ENCODE measurements at places on chromosomes 1 and 21.

DNA sequence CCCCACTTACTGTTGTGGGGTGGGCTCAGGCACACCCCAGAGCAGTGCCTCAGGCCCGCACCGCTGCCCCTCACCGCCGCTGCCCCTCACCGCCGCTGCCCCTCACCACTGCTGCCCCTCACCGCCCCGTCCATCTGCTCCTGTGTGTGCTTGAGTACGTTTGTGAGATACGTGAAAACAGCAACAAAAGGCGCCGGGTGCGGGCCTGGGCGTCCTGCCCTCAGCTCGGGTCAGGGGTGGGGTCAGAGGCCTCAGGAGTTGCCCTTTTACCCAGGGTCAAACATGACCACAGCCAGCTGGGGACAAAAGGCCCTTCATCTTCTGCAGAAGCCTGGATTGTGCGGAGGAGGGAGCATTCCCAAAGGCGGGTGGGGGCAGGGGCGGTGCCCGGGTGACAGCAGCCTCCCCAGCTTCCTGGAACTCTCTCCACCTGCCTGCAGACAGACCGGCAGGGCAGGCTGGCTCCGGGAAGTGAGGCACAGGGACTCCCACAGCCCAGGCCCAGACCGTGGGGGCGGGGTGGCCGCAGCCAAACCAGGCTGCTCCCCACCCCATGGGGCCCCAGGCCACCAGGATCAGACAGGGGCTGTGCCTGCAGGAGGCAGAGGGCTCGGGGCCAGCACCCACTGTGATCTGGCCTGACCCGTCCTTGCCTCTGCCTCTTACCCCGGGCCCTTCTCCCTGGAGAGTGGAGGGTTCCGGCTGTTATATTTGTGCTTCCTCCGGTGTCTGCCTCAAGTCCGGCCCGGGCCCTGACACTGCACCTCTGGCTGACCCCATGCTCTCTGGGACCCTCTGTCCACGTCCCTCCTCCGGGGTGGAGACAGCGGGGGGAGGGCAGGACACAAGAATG, 2.3 kb upstream of the VWA1 start:
- DNase-seq = no peak

DNA sequence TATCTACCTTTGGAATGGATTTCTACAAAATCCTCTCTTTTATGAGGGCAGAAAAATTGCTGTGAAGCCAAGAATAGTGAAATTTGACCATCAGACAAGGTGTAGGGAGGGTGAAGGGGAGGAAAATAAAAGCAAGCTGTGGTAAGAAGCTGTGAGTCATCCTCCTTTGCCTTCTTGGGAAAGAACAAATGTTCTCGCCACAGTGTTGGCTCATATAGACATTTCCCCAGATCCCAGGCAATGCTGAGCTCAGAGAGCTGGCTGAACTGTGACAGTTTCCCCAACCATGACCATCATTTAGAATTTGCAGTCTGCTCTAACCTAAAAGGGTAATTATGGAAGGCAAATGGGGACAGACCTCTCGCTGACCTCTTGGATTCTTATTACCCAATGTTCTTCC, 235.4 kb downstream of the PBX1 start:
- DNase-seq = no peak

DNA sequence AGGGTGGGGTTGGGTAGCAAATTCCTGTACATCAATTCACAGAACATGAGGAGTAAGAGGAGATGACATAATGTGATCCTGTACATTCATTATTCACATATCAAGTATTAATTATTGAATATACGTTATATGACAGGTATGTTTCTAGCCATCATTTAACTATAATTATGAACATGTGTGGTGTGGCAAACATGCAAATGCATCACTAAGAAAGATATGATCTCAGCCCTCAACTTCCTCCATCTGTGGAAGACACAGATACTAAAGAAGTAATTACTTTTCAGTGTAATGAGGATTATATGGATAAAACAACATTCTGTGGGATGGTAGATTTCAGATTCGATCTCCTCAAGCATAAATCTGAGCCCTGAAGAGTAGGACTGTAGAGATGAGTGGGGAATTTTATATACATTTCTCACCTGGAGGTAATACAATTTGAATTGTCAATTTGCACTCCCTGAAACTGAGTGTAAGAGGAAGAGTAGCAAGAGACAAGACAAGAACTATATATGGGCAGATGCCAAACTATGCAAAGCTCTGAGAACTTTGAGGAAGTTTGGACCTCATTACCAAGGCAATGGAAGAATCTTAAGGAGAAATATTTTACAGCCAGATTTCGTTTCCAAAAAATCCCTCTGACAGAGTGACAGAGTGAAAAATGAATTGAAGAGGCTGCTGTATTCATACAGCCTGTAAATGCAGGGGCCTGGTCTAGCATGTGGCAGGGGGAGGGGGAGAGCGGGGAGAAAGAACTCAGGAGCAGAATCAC, 275.5 kb downstream of the TPR start:
- no peak for DNase-seq

DNA sequence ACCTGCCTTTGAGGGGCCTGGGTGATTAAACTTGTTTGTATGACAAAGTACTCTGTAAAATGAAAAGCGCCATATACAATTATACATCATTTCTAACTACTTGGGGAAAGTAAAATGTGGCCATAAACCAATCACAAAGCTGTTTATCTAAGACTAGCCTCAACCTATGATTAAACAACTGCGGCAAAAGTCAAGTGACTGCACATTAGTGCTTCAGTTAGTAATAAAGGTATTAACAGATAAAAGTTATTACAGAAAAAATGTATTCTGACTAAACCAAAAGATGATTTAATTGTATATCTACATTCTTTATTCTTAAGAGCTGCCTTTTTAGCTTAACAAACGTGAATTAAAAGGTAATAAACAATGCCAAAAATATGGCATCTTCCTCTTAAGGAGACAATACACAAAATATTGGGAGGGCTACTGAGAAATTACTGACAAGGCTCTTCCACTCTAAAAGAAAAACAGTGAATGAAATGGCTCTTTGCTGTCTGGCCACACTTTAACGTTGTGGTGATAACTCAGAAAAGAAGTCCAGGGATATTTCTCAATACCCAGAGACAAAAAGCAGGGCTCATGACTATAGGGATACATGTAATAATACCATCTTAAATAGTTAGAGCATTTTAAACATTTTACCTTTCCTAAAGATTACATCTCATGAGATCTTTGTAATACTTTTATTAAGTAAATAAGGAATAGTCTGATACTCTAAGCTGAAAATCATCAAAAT, 8.6 kb downstream of the ARHGAP29 start:
- no peak for DNase-seq

DNA sequence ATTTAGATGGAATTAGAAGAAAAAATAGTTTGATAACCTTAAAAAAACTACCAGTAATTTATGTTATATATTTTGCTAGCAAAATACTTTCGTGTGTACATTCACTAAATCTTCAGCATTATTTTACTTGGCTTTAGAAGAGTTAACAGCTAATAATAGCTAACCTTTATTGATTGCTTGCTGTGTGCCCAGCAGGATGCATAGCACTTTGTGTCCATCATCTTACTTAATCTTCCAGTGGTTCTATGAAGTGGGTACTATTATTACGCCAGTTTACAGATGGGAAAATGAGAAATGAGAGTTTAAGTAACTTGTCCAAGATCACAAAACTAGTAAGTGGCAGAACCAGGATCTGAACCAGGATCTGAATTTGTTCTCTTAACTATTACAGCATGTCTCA, 41.7 kb upstream of the GPR25 start:
- DNase-seq = no peak

- DNase-seq = no peak
These were observed 285.0 kb upstream of the NR5A2 start for GRCh38 chr1:199742547-199742946.

DNA sequence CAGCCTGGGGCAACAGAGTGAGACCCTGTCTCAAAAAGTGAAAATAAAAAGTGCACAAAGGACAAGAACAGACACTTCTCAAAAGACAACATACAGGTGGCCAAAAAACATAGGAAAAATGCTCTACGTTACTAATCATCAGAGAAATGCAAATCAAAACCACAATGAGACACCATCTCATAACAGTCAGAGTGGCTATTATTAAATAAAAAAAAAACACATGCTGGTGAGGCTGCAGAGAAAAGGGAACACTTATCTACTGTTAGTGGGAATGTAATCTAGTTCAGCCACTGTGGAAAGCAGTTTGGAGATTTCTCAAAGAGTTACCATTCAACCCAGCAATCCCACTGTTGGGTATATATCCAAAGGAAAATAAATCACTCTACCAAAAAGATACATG, 173.2 kb downstream of the SMYD3 start:
- no peak for DNase-seq

- no peak for DNase-seq
These were observed 457.4 kb downstream of the SETD4 start for GRCh38 chr21:35602811-35603362.

DNA sequence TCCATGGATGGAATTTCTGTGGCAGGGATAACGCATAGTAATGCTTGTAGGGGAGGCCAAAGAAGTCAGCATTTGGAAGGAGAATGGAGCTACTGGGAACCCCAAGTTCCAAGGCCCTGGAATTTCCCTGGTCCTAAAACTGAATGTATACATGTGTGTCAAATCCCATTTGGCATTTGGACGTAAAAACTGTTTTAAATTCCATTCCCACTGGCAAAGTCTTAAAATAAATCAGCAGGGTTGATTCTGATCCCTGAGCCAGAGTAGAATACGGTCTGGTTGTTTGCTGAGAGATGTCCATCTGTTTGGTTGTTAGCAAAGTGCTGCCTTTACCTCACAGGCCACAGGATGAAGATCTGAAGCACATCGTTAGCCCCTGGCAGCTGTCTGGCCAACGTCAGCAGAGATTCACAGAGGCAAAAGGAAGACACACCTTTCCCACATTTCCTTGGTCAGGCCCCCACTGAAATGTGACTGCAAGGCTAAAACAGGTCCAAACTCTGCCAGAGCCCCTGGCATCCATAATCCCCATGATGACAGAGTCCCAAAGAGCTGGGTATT, 62.2 kb downstream of the GORAB start:
- no peak for DNase-seq

GRCh38 chr1:221638595-221638994, 103.3 kb downstream of the DUSP10 start:
- DNase-seq = no peak

DNA sequence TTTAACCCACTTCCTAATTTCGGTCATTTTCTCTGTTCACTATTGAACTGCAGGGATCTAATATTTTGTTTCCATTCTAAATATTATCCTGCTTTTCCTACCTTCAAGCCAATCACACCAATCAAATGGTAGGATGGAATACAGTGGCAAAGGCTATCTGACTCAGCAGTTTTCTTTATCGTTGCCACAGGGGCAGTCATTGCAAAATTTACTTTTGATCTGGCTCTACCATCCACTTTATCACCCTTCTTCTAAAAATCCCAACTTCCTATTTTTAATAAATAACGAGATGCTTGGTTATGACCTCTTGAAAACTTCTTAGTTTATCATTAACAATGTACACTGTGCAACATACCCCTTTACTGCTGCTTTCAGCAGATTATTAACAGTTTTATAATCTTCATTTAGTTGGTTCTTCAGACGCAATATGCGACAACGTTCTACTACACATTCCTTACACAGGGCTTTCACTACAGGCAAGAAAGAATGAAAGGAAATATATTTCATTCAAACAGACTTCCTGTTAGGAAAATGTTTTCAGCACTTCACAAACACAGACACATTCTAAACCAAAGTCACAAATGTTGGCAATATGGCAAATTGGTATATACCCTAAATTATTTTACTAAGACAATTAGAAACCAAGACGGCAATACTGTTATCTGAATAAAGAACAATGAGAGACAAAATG, 52.3 kb upstream of the RAP1GAP start:
- no peak for DNase-seq

- no peak for DNase-seq
These were observed 38.1 kb upstream of the POU3F1 start for GRCh38 chr1:38084700-38085099.

DNA sequence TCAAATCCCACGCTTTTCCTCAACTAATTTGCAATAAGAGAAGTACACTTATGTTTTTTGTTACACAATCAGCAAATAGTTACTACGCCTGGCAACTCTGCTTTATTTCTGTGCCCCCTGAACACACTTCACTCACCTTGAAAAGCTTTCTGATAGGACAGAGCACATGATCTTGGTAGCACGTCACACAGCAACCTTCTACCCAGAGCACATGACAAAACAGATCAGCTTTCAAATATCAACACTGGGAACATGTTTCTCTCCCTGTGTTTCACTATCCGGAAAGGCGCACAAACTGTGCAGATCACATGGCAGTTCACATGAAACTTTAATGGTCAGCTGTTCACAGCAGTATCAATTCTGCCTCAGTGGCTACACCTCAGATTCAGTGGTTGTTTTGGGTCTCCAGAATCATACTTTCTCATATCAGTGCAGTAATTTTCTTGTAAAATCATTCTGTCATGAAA, 2.2 kb downstream of the SLC19A2 start:
- DNase-seq = no peak

DNA sequence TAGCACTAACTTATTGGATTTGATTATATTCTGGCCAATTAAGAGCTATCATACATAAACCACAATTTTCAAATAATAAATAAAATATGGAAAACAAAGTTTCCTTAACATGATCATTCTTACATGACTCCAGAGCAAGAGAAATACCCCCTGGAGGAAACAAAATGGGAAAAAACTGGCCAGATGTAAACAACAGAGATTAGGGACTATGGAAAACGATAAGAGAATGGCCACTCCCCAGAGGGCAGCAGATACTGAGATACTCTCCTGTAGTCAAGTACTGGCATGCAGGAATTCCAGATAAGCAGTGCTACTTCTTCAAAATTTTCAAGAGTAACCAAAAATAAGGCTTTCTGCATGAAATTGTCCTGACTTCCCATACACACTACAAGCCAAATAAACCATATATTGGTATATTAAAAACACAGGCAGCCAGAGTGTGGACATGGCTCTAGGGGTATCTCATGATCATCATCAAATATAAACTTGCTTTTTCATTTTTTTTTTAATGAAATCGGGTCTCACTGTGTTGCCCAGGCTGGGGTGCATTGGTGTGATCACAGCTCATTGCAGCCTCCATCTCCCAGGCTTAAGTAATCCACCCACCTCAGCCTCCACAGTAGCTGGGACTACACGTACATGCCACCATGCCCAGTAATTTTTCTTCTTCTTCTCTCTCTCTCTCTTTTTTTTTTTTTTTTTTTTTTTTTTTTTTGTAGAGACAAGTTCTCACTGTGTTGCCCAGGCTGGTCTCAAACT, 118.5 kb downstream of the EIF4G3 start:
- no peak for DNase-seq

DNA sequence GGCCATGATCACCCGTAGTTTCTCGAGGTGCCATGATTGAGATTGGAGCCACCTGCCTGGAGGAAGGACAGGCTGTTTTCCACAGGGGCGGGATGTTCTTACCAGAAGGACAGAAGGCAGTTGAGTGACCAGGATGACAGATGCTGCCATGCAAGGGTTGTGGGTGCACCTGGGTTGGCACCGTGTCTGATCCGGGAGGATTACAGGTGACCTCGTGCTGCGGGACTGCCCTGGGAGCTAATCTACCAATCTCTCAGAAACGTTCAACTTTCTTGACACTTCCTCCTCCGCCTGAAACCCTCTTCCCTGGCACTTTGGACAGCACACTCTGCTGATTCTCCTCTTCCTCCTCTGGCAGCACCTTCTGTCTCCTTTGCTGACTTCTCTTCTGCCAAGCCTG, 13.8 kb upstream of the SLC6A9 start:
- no peak for DNase-seq

Data from effector memory CD4-positive, alpha-beta T cell (primary cell).